Kidney epithelial cell (primary cell): ENCODE measurements at places on chromosomes 3 and 15. TPM values are rescaled to one million over a fixed set of nuclear protein-coding genes. Genes with fewer than 3 reads are reported as not detected.

- DNase-seq, result peak; percentile 14
Observed at GRCh38 chr15:34366271-34367065, 528 bp downstream of the LPCAT4 start.

GRCh38 chr3:60079076-60079475 is 1029.3 kb upstream of the CFAP20DC start:
- no peak for DNase-seq

Gene PRC1
- total RNA-seq, result 17.0 and 30.0 TPM in 2 replicates

Gene CAMK2N2
- 0.67 and 1.2 TPM in 2 replicates for total RNA-seq

Gene FBXO45
- 8.8 and 10.3 TPM in 2 replicates for total RNA-seq

Gene VGLL3
- total RNA-seq, result 40.6 and 55.7 TPM in 2 replicates

Gene SUCLG2
- 38.1 TPM in 2 replicates for total RNA-seq

GRCh38 chr3:118818386-118818785 is 216.3 kb downstream of the IGSF11 start:
- DNase-seq, result peak; percentile 14

GRCh38 chr15:74489518-74490338 is 28.8 kb upstream of the UBL7 start:
- DNase-seq, result no peak

DNA sequence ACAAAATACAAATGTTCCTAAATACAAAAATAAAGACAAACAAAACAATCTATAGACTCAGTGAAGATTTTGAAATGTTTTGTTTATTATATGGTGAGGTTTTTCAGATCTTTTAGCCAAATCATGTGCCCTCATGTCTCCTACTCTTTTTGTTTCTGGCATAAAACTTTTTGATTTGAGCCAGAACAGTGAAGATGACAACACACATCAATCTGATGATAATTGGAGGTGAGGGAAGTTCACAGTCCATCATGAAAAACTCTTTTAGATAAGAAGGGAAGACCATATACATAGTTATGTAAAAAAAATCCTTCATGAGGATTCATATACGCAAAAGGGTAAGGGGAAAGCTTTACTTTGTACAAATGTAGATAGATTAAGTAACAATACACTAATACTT is 75.1 kb upstream of the OSBPL11 start:
- no peak for DNase-seq

Gene CLDN18
- total RNA-seq, result not detected in 2 replicates

Gene ADCY5
- total RNA-seq, result 0.67 and 1.5 TPM in 2 replicates

Gene P2RY13
- total RNA-seq, result 0.13 TPM in 1 of 2 replicates, not detected in the other

DNA sequence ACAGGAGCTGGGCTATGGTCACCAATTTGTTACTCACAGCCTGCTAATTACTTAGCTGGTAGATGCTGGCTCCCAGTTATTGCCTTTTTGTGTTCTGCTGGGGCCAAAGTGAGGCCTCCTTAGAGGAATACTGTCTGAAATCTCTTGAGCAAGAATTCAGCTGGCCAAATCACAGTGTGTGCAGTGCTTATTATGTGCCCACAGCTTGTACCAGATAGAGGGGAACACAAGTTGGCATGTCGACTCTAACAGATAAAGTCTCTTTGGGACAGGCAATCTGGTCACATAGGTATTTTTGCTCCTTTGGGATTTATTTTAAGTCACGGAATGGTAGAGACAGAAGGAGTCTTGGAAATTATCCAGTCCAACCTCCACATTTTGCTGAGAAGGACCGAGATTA is 6.3 kb upstream of the TMEM212 start:
- no peak for DNase-seq

DNA sequence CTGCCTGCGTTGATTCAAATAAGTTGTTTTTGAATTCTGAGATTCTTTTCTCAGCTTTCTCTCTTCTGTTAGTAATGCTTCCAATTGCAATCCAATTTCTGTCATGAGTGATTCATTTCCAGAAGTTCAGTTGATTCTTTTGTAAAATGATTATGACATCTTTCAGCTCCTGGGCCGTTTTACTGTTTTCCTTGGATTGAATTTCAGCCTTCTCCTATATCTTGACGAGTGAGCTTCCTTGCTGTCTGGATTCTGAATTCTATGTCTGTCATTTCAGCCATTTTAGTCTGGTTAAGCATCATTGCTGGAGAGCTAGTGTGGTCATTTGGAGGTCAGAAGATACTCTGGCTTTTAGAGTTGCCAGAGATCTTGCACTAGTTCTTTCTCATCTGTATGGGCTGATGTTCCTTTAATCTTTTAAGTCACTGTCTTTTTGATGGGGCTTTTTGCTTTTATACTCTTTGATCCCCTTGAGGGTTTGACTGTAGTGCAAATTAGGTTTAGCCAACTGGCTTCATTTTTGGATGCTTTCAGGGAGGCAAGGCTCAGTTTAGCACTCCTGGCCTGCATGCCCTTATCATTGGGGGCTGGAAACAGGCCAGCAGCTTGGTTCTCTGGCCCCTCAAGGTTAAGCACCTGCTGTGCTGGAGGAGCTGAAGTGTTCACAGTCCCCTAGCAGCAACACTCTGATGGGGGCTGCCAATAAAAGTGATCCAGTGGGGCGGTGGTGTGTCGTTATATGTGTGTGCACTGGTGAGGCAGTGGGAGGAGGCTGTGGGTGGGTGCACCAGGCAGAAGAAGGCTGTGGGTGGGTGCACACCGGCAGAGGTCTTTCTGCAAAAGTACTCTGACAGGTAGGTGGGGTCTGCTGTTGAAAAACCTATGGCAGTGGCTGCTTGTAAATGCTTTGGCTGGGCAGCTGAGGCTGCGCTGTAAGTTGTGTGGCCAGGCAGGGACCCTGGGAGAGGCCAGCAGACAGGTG is 51.2 kb downstream of the MCTP2 start:
- DNase-seq, result no peak
